ENCODE measurements at places on chromosomes 7 and 10.

GRCh38 chr10:124088915-124089314, 4.5 kb downstream of the CHST15 start:
- no peak for DNase-seq

DNA sequence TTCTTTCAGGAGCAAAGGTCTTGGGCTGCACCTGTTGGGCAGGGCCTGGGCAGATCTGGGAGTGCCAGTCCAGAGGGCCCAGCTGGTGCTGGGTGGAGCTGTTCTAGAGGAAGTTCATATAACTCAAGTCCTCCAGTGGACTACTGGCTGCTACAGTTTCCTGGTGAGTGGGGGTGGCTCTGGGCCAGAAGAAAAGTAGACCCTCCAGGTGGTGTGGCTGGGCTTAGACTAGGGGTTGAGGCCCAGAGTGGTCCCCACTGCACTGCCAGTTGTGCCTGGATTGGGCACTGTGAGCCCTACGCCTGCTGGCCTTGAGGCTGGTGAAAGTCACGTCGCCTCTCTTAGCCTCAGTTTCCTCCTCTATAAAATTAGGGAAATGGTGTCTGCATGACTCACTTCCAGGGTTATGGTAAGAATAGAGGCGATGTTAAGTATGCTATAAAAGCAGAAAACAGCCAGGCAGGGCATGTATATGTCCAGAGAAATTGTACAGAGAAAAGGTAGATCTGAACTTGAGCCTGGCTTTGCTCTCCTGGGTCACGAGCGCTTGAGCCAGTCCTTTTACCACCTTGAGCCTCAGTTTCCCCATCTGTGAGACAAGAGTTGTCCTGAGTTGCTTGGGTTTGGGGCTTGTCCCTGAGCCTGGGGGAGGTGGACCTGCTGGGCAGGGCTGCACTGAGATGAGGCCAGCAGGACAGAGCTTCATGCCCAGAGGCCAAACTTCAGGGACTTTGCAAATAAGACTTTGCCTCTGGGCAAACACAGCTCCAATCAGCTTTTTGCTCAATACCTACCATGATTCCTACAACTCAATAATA, 3.8 kb upstream of the CLDN3 start:
- DNase-seq: no peak

DNA sequence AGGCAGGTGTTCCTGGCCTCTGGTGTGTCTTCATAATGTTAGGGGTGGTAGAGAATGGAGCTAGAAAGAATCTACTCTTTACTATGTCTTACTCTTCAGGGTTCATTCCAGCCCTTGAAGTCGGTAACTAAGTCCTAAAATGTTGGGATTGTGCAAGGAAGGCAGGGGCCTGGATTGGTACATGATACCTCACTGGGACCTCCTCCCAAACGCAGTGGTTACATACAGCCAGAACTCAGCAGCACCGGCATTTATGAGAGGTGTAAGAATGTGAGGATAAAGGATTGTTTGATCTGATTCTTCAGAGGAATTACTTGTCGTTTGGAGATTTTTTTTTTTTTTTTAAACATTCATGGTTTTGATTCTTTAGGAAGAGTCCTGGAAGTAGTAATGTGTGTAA, 6.9 kb downstream of the COMTD1 start:
- DNase-seq: no peak

- DNase-seq: no peak
These were observed 60.2 kb downstream of the ZNF467 start for GRCh38 chr7:149713061-149713730.

DNA sequence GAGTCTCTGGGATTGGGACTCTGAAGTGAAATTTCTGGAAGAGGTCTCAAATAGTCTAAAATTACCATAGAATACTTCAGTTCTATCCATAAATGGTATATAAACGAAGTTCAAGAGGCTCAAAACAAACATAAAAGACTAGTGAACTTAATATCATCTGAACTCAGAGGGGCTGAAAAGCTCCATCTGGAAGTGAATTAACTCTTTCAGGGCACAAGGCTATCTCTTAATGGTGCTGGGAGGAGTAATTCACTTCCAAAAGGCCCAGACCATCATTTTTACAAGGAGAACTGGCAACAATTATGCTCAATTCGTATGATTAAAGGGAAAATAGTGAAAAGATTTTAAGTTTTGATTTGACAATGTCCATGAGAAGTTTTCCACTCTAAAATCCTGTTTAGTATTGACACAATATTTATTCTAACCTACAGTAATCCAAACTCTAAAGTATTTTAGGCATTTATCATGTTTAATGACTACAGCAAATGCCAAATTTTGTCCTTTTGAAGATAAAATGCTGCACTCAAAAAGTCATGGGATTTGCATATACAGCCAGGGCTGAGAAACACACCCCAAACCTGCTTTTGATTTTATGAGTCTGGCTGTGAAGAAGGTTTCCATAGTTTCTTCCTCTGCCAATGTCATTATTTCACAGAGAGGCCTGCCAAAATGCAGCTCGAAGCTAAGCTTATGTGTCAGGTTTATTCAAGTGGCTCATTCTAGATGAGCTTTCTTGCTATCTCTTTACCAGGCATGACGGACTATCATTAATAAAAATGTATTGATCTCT, 143.9 kb downstream of the HIBADH start:
- DNase-seq: no peak

DNA sequence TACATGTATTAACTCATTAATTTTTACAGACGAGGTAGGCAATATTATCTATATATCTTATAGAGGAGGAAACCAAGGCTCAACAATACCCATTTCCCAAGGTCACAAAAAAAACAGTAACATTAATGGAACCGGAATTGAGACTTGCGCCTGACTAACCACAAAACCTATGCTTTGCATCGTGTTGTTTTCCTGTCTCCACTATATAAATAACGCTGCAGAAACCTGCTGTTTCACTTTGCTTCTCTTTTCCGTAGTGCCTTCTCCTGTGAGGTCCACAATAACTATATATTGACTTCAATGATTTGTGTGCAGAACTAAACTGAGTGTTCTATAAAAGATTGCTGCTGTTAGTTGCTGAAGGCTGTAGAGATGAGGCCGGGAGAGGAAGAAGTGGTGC, 97.7 kb upstream of the RPA3 start:
- DNase-seq: no peak

DNA sequence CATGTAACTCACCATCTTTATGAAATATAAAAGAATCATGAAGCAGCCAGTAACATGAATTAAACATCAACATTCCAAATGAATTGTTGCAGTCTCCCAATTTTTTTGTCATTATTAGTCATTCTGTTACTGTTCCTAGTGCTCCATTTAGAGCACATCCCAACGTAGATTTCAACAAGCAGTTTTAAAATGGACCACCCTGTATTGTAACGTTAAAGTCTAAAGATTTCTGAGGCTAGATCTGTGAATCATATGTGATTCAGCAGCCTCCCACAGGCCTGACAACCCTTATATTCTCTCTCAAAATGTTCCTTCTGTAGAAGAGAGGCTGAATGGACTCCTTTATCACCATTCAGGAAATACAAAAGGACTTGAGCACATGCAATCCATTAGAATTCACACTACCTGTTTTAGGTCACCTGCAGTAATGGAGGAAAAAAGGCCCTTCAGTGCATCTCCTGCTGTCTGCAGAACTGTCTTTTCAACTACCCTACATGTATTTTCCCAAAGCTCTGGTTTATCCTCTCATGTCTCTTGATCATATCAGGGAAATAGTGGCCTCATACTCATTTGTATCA, 81.4 kb downstream of the CACNA2D1 start:
- no peak for DNase-seq

DNA sequence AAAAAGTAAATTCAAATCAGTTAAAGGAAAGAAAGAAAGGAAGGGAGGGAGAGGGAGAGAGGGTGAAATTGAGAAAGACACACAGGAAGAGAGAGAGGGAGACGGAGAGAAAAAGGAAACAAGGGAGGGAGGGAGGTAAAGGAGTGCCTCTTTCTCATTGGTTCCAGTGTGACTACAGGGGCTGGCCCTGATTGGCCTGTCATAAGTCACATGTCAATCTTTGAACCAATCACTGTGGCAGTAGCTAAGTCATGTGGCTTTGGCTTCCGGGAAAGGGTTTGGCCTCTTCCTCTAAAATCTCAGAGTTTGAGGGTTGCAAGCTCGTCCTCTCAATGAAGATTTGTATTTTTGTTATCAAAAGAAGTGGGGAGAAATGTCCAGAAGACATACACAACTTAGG, 150.2 kb downstream of the RAB11FIP2 start:
- DNase-seq: no peak

GRCh38 chr10:124500757-124501156, 39.1 kb downstream of the LHPP start:
- no peak for DNase-seq

- no peak for DNase-seq
These were observed 40.3 kb downstream of the SLC25A28 start for GRCh38 chr10:99579971-99580370.

- DNase-seq: no peak
These were observed 10.6 kb upstream of the LRRC72 start for GRCh38 chr7:16515785-16516685.
